ENCODE measurements at places on chromosomes 7 and 10. TPM values are rescaled to one million over a fixed set of nuclear protein-coding genes. Genes with fewer than 3 reads are reported as not detected.

The FFAR4 gene
- total RNA-seq: not detected

The LIPJ gene
- total RNA-seq: not detected

The IGF2BP3 gene
- total RNA-seq: 349 TPM

GRCh38 chr10:48243487-48243886 is 31.0 kb downstream of the FRMPD2 start:
- DNase-seq: no peak

DNA sequence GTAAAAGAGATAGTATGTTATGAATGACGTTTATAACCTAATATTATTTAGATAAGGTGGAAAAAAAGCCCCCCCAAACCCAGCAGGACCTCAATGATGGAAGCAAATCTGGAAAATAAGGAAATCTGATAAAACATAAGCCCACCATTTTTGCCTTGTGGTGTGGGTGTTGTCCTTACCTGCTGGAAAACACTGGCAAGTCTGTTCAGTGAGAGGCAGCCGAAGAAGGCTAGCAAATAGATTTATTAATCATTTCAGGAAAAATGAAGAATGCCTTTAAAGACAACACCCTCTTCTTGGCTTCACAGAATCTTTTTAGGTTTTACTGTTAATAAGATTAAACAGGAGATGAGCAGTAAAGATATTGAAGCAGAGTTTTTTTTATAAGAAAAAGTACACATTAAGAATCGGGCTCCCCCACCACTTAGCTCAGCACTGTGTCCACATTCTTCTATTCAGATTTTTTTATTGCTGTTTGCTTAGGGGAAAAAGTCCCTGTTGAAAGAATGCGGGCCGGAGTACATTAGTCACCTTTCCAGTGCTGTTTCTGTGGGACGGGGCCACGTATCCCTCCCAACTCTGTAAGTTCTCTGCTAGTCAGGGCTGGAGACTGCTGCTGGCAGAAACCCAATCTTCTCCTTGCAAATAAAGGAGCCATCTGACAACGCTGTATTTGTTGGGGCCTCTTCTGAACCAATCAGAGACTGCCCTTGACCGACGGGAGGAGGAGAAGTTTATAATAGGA is 104.1 kb downstream of the EVX1 start:
- DNase-seq: peak; percentile 93

DNA sequence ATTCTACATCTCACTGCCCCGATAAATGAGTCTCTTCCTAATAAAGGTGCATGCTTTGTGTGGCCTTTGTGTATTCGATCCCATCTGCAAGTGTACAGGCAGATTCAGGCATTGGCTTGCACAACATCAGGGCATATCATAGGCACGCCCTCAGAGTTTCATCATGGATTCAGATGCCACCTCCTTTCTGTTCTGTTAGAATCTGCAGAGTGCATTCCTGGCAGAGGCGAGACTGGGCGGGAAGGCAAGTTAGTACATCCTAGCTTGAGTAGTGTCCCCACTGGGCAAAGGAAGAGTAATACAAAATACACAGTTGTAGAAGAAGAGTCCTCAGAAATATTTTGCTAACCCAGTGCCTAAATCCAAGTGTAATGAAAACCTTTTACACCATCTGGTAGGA is 346.5 kb upstream of the GALNT17 start:
- DNase-seq: no peak

Data from Daoy (cell line).